Endothelial cell of umbilical vein (primary cell): ENCODE measurements at places on chromosomes 4 and X. TPM values are rescaled to one million over a fixed set of nuclear protein-coding genes. Genes with fewer than 3 reads are reported as not detected.

- DNase-seq: no peak
- no peak overlapping the region for H3K27ac ChIP-seq
- H3K4me1 ChIP-seq: no peaks in the 10 kb centered on the region
- no peaks in the 10 kb centered on the region for H3K27me3 ChIP-seq
Observed at GRCh38 chr4:3688018-3688998, 77.9 kb upstream of the ADRA2C start.

DNA sequence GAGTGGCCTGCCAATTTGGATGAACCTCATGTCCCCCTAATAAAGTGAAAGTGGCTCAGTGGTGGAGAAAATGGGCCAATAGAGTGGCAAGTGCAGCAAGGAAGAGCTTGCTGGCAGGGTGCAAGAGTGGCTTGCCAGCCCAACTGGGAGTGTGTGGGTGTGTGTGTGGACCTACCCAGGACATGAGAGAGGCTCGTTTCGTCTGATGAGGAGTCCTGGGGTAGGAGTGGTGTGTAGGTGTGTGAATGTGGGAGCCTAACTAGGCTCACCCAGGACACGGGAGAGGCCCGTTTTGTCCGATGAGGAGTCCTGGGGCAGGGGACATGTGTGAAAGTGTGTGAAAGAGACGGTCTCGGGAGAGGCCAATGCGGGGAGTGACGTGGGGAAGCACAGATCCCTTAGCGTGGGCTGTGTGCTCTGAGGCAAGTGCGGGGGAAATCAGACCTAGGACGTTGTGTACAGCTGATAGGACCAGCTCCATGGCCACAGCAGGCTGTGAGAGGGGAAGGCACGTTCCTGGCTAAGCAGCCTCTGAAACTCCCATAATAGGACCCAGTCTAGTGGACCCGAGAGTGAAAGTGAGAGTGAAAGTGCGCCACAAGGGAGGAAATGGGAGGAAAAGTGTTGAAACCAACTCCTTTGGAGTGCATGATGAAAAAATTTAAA, 5.3 kb downstream of the GAGE10 start:
- H3K4me1 ChIP-seq: no peaks in the 10 kb centered on the region
- no peaks in the 10 kb centered on the region for H3K27me3 ChIP-seq
- H3K36me3 ChIP-seq: no peaks in the 10 kb centered on the region
- no peak overlapping the region for H3K4me3 ChIP-seq

- H3K27me3 ChIP-seq: no peaks in the 10 kb centered on the region
- no peaks in the 10 kb centered on the region for H3K4me1 ChIP-seq
- H3K27ac ChIP-seq: no peak overlapping the region
- no peak overlapping the region for H3K4me3 ChIP-seq
Observed at GRCh38 chr4:114191496-114191895, 212.0 kb upstream of the ARSJ start.

- peak; percentile 19 for DNase-seq
- no peak overlapping the region for H3K27ac ChIP-seq
- H3K36me3 ChIP-seq: no peaks in the 10 kb centered on the region
- no peaks in the 10 kb centered on the region for H3K27me3 ChIP-seq
- H3K4me3 ChIP-seq: no peak overlapping the region
Observed at GRCh38 chr4:157804986-157805385, 367.8 kb downstream of the GASK1B start.

DNA sequence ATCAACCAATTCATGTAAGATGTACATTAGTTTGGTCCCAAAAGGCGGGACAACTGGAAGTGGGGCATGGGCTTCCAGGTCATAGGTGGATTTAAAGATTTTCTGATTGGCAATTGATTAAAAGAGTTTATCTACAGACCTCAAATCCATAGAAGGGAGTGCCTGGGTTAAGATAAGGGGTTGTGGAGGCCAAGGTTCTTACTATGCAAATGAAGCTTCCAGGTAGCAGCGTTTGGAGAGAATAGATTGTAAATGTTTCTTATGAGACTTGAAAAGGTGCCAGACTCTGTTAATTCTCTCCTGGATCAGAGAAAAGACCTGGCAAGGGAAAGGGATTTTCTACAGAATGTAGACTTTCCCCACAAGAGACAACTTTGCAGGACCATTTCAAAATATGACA, 2.4 kb downstream of the MGST2 start:
- H3K36me3 ChIP-seq: no peaks in the 10 kb centered on the region
- no peak for DNase-seq
- peaks cover 23% of the 10 kb centered on the region for H3K4me1 ChIP-seq
- no peak overlapping the region for H3K27ac ChIP-seq
- no peaks in the 10 kb centered on the region for H3K27me3 ChIP-seq

DNA sequence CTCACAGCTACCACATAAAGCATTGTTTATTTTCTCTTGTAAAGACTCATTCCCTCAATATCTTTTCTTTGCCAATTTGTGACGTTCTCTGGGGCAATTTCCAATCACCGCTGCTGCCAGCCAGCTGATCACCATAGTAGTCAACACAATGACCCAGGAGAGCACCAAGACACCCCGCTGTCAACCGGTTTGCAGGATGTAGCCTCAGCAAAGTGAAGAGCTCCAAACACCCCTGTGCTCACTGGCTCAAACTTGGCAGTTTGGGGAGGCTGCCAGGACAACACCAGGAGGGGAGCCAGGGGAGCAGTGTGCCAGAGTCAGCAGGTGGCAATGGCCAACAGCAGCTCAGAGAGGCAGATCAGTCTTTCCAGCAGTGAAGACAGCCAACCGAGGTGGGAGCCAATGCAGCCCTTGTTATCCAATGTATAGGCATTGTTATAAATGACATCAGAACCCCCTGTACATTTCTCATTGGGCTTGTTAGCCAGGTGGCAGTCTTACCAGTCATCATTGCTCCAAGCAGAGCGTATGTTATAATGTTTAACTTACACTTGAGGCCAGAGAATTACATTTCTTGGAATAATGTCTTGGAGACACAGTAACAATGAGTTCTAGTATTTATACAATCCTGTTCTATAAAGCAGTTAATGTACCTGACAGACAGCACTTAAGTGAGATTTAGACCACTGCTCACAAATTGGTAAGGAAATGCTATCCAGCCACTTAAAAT, 274.9 kb upstream of the GK2 start:
- H3K27me3 ChIP-seq: no peaks in the 10 kb centered on the region
- H3K27ac ChIP-seq: no peak overlapping the region
- no peaks in the 10 kb centered on the region for H3K36me3 ChIP-seq

GRCh38 chr4:17329046-17329445, 182.8 kb downstream of the QDPR start:
- DNase-seq: peak; percentile 12
- peaks cover 14% of the 10 kb centered on the region for H3K4me1 ChIP-seq
- H3K27me3 ChIP-seq: no peaks in the 10 kb centered on the region
- no peak overlapping the region for H3K4me3 ChIP-seq

DNA sequence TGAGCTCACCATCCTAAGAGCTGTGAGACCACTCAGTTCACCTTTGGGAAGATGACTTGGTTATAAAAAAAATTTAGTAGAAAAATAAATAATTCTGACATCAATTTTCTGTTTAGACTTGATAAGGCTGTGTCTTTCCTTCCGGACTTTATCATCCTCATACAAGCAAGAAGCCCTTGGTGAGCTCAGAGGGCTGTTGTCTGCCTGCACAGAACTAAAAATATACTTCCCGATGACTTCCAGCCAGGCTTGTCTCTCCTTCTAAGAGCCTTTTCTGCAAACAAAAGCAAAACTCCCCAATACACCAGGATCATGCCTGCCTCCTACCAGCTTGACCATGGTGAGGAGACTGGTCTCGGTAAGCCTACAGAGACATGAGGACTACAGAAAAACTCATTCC, 58.3 kb upstream of the PHOX2B start:
- DNase-seq: no peak
- H3K27me3 ChIP-seq: peaks cover 8% of the 10 kb centered on the region
- no peaks in the 10 kb centered on the region for H3K36me3 ChIP-seq

DNA sequence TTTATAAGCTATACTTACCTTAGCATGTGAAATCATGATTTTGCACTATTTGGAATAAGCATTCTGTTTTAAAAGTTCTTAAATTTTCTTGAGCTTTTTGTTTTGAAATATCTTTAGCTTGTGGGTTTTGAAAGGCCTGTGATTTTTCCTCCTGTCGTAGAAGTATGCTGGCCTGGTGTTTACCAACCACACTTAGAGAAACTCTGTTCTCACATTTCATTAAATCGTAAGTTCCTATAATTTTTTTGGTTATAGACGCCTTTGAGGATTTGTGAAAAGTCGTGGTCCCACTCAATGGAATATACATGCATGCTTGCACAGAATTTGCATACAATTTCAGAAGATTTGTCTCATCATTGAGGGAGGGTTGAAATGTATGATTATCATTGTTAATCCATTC, 63.6 kb downstream of the PDLIM5 start:
- H3K27me3 ChIP-seq: no peaks in the 10 kb centered on the region
- peaks cover 37% of the 10 kb centered on the region for H3K4me1 ChIP-seq
- no peaks in the 10 kb centered on the region for H3K36me3 ChIP-seq
- no peak for DNase-seq

Gene PDE5A
- total RNA-seq: 2.3 and 3.2 TPM in 2 replicates

Gene GJB1
- not detected in 2 replicates for total RNA-seq

Gene APOOL
- total RNA-seq: 16.4 and 17.4 TPM in 2 replicates
